Stimulated activated CD8-positive, alpha-beta memory T cell treated with anti-CD3 and anti-CD28 coated beads, Interleukin-15, amount 100 ng/mL, for 24 hours (primary cell): ENCODE measurements at places on chromosomes 13 and 19.

- peak; percentile 93 for DNase-seq
These were observed 12.5 kb downstream of the SLC27A5 start for GRCh38 chr19:58499021-58499927.

DNA sequence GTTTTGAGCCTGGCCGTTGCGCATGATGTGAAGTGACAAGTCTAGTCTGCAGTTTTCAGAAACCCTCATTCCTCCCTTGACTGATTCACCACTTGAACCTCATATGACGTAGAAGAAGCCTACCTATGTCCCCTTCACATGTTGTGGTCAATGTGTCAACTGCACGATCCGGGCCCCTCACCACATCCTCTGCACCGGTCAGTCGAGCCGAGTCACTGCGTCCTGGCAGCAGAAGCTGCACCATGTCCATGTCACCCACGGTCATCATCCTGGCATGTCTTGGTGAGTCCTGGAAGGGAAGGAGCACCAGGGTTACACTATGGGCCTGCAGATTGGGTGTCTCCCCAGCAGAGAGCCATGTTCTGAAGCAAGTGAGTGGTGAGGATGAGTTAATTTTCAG, at the start of gene KIR2DL4:
Gene KIR2DL4 (plus strand): TSS at position 201 of the 400 bp plus-strand sequence. CDS start 42 bp downstream, at position 243.
- DNase-seq = no peak

DNA sequence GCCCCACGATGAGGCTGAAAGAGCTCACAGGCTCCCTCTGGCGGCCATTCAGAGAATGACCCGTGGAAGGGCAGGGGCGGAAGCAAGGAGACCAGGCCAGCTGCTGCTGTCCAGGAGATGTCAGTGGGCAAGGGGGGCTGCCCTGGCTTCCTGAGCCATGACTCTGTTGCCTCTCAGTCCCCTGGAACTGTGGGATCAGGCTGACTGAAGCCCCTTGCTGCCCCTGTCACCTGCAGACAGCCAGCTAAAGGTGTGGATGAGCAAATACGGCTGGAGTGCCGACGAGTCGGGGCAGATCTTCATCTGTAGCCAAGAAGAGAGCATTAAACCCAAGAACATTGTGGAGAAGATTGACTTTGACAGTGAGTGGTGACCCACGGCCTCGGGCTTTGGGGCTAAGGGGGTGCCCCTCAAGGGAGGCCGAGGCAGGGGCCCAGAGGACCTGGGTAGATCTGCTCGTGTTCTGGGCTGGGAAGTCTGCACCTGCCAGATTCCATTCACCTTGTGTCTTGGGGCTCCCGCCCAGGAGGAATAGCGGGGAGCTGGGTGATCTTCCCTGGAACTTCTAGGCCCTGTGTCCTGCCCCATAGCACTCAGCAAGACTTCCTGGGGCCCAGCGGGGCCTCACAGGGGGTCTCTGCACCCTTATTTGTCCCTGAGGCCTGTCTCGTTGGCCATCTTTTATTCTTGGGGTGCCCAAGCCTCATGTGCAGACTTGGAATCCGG, 12.5 kb upstream of the ACTN4 start:
- peak; percentile 49 for DNase-seq

GRCh38 chr13:112767506-112768471, 78.0 kb downstream of the ATP11A start:
- no peak for DNase-seq

DNA sequence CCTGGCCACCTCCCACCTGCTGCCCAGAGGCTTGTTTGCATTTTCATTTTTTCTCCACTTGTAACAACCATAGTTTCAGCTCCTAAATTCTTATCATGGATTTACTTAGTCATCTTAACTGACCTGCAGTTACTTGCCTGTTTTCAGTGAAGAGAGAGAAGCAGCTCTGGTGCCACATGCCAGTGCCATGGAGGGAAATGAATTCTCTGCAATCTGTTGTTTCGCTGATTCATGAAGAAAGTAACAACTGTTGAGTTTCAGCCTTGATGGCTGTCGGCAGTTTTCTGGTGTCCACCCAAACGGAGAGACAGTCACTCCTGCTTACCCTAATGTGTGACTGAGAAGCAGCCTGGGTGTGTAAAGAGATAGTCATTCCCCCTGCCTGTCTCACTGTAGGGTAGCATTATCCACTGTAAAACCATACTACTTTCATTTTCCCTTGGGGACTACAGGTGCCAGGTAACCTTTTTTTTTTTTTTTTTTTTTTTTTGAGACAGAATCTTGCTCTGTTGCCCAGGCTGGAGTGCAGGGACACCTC, 116.1 kb downstream of the DNAJC3 start:
- no peak for DNase-seq

GRCh38 chr13:34751492-34751891, 190.6 kb upstream of the NBEA start:
- DNase-seq = no peak

GRCh38 chr19:6423499-6424194, 964 bp downstream of the KHSRP start:
- DNase-seq = no peak

GRCh38 chr13:50228527-50228926, 213.3 kb downstream of the KCNRG start:
- DNase-seq = no peak

DNA sequence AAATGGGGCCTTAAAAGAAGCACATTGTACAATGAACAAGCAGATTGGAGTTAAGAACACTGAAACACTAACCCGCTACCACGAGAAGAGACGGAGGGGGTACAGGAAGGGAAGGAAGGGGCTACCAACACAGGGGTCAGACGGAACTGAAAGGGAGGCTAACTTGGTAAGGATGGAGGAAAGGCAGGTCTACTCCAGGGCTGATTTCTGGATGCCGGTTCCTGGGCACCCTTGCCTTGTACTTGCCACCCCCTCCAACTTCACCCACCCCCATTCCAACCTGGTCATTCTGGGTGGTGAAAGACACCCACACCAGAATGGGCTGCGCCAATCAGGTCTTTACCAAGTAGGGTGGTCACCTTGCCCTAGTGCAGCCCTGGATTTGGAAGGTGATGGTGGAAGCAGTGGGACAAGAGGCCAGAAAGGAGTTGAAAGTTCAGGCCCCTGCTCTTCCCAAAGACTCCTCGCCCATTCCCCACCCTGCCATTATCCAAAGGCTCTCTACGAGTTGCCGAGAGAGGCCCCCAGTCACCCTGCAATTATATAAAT, 10.3 kb downstream of the ZNF574 start:
- no peak for DNase-seq

DNA sequence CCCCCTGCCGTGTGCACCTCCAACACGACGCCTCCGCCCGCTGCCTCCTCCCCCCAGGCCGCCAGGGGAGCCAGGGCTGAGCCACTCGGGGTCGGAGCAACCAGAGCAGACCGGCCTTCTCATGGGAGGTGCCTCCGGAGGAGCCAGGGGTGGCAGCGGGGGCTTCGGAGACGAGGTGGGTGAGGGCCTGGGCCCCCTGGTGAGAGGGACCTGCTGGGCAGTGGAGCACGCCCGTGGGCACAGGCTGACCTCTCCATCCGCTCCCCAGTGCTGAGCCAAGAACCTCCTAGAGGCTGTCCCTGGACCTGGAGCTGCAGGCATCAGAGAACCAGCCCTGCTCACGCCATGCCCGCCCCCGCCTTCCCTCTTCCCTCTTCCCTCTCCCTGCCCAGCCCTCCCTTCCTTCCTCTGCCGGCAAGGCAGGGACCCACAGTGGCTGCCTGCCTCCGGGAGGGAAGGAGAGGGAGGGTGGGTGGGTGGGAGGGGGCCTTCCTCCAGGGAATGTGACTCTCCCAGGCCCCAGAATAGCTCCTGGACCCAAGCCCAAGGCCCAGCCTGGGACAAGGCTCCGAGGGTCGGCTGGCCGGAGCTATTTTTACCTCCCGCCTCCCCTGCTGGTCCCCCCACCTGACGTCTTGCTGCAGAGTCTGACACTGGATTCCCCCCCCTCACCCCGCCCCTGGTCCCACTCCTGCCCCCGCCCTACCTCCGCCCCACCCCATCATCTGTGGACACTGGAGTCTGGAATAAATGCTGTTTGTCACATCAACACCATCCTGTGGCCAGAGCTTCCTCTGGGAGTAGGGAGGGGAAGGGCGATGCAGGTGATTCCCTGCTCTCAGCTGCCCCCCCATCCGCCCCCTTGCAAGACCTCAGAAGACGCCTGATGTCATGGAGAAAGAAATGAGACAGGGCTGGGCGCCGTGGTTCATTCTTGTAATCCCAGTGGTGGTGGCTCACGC, 12.0 kb downstream of the BCAM start:
- no peak for DNase-seq

- DNase-seq = no peak
These were observed 91.5 kb upstream of the FRY start for GRCh38 chr13:31940076-31940475.

- DNase-seq = no peak
These were observed 184.8 kb downstream of the TEX29 start for GRCh38 chr13:111505175-111505777.

DNA sequence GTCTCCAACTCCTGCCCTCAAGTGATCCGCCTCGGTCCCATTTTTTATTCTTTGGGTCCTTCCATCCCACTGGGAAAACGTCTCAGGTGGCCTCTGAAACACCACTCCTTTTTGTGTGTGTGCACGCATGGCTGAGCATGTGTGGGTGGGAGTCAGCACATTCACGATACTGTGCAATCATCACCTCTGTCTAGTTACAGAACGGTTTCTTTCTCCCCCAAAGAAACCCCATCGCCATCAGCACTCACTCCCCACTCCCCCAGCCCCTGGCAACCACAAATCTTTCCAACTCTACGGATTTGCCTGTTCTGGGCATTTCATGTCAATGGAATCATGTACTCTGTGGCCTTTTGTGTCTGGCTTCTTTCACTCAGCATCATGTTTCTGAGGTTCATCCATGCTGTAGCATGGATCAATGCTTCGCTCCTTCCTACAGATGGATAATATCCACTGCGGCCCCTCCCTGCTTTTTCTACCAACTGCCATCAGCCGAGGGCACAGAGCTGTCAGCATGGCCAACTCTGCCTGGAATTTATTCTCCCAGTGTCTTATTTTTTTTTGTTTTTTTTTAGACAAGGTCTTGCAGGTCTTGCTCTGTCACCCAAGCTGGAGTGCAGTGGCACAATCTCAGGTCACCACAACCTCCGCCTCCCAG, 9.7 kb downstream of the F2RL3 start:
- DNase-seq = no peak

GRCh38 chr13:113455384-113455783, 2.1 kb upstream of the ADPRHL1 start:
- DNase-seq = no peak

DNA sequence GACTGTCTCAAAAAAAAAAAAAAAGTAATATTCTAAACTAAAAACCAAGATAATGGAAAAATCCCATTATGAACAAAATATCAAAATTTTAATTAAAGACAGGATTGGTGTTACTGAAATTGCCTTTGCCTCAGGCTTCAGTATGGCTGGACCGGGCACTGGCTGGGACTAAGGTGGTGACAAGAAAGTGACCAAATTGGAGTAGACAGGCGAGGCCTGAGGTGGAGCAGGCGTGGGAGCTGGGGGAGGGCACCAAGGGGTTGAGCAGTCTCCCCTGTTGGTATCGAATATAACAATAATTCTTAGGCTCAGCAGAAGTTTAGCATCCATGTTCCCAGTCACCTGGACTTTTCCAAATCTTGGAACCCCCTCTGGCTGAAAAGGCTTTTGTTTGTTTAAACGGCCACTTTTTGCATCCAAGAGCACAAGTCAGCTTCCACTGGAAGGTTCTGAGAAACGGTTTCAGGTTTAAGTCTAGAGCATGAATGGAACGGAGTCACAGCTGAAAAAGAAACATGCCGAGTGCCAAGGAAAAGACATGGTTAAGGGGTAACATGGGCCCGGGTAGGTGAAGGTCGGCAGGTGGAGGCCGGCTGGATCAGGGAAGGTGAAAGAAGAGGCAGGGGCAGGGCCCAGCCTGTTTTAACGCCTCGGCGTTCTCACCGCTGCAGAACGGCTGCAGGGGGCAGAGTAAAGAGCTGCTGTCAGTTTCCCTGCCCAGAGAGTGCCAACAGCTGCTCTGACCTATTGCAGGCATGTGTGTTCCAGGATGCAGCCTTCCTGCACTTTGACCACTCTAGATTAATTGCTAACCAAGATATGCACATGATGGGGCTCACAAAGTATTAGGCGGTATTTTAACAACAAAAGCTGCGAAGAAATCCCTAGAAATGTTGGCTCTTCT, 104.4 kb downstream of the TM9SF2 start:
- DNase-seq = no peak

- DNase-seq = no peak
These were observed 17.8 kb upstream of the IGLON5 start for GRCh38 chr19:51293571-51294210.

GRCh38 chr13:113724780-113725315, 34.2 kb upstream of the TMEM255B start:
- DNase-seq = peak; percentile 71

DNA sequence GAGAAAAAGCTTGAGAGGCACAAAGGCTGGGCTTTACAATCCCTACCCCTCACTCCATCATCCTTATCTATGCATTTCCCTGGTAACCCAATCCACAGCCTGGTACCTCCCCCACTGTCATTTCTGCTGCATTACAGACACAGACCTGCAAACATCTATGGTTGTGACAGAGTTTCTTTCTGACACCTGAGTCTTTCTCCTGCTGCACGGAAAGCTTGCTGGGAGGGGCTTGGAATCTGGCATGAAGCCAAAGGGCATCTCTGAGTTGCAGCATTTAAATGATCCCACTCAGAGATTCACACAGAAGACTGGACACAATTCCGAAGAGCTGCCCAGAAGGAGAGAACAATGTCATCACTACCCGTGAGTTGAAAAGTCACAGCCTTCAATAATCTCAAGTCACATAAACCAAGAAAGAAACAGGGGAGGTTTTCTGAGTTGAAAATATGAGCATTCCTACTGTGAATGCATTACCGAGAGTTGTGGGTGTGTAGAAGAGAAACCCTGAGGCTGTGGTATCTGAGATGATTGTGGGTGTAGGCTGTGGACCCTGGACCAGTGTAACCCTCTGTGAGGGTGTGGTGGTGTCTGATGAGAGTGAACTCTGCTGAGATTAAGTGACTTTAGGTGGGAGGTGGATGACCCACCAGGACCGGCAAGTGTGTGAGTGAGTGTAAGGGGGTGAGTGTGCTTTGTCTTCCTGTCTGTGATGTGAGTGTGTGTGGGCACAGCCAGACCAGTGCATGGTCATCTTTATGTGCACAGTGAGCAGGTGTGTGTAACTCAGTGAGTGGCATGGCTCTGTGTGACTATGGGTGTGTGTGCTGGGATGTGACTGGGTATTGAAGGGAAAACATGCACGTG, at the start of gene LGALS14:
Gene LGALS14 (plus strand): TSS at position 301 of the 864 bp plus-strand sequence. CDS start 48 bp downstream, at position 349.
- DNase-seq = no peak

- no peak for DNase-seq
These were observed 3.5 kb downstream of the C19orf33 start for GRCh38 chr19:38307597-38307996.
